Hematopoietic multipotent progenitor cell treated with erythropoietin and hydrocortisone succinate and interleukin-3 and kit ligand, for 4 days (in vitro differentiated cells): ENCODE measurements at places on chromosomes 11 and 22.

DNA sequence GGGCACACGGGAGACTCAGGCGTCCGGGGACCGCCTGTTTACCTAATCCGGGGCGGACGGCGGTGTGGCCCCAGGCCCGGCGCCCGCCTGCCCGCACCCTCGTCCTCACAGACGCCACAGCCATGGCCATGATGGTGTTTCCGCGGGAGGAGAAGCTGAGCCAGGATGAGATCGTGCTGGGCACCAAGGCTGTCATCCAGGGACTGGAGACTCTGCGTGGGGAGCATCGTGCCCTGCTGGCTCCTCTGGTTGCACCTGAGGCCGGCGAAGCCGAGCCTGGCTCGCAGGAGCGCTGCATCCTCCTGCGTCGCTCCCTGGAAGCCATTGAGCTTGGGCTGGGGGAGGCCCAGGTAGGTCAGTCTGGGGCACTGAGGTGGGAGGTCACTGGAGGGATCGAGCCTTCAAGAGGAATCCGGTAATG is 10.0 kb upstream of the RAB1B start:
- DNase-seq, result no peak

- no peak for DNase-seq
Observed at GRCh38 chr11:131839326-131839725, 468.9 kb downstream of the NTM start.

DNA sequence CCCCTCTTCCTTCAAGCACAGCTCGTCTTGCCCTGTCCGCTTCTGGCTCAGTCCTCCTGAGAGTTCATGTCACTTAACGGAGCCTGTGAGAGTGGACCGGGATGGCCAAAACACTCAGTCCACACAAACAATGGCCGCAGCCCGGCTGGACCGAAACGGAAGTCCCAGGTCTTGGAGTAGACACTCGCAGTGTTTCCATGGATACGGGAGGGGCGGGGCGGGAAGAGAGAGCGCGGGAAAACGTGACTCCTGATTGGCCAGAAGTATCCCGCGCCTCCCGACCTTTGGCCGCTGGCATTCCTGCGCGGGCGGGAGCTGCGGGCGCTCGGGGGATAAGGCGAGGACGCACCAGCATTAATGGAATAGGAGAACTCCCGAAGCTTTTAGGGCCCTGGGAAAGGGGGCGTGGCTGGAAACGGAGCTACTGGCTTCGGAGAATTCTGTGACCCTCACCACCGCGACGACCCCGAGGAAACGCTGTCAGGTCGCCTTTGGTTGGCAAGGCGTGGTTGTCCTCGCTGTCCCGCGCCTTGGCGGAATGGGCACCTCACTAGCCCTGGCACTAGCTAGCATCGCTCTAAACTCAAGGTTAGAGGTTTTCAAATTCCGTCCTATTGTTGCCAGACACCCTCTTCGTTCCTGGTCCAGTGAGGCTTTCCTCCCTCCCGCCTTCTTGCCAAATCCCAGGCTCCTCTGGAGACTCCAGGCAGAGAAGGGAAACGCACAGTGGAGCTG is at the start of the genes NLRP14 and ZNF214:
Gene NLRP14 (plus strand): TSS at position 297 of the 735 bp plus-strand sequence. CDS start 18,108 bp downstream, outside the sequence.
Gene ZNF214 (minus strand): TSS at position 164 of the 735 bp plus-strand sequence. CDS start 17,511 bp downstream, outside the sequence.
- peak; percentile 87 for DNase-seq

- peak; percentile 37 for DNase-seq
Observed at GRCh38 chr11:86571273-86571948, 101.0 kb downstream of the ME3 start.

GRCh38 chr22:19844377-19845053 is 10.2 kb downstream of the GNB1L start:
- peak; percentile 71 for DNase-seq

DNA sequence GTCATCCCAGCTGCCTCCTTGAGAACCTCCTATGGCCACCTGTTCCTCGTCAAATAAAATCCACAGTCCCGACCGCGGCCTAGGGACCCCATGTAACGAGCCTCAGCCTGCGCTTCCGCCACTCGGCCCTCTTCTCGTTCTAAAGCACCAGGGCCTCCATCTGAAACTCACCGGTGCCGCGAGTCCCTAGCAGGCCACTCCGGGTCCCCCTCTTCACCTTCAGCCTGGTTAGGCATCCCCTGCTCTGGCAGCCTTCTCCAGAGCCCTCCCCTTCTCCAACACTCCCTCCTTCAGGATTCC is 2.4 kb upstream of the SSTR3 start:
- DNase-seq, result no peak

- no peak for DNase-seq
Observed at GRCh38 chr22:46394622-46395021, 59.1 kb downstream of the TRMU start.
